ENCODE measurements at places on chromosomes 16 and 17.

- DNase-seq = no peak
Observed at GRCh38 chr16:74767749-74768148, 6.9 kb downstream of the FA2H start.

DNA sequence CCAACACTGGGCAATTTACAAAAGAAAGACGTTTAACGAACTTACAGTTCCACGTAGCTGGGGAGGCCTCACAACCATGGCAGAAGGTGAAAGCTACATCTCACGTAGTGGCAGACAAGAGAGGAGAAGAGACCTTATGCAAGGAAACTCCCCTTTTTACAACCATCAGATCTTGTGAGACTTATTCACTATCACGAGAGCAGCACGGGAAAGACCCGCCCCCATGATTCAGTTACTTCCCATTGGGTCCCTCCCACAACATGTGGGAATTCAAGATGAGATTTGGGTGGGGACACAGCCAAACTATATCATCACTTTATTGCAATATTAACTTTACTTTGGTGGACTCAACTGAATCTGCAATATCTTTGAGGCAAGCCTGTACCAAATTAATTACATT is 11.9 kb upstream of the ENGASE start:
- DNase-seq = no peak

GRCh38 chr16:88306411-88306810 is 76.3 kb upstream of the ZNF469 start:
- DNase-seq = no peak

GRCh38 chr17:73262676-73263642 is 1.3 kb upstream of the CPSF4L start:
- DNase-seq = no peak

Data from GDM1 (cell line).